Natural killer cell (primary cell): ENCODE measurements at places on chromosomes 6 and 20. TPM values are rescaled to one million over a fixed set of nuclear protein-coding genes. Genes with fewer than 3 reads are reported as not detected.

SCGN gene
- total RNA-seq, result not detected

SH3BGRL2 gene
- total RNA-seq, result 5.8 TPM

CD2AP gene
- 26.3 TPM for total RNA-seq

SLC22A7 gene
- total RNA-seq, result not detected

SRMS gene
- total RNA-seq, result 0.16 TPM

FHL5 gene
- not detected for total RNA-seq

WFDC2 gene
- not detected for total RNA-seq

CCN6 gene
- not detected for total RNA-seq

PLN gene
- not detected for total RNA-seq

ZSCAN23 gene
- not detected for total RNA-seq

TMC2 gene
- total RNA-seq, result not detected

GRCh38 chr6:21899708-21900107, 306.2 kb downstream of the SOX4 start:
- H3K36me3 ChIP-seq, result no peaks in the 10 kb centered on the region
- no peak overlapping the region for H3K4me3 ChIP-seq
- no peaks in the 10 kb centered on the region for H3K4me1 ChIP-seq
- H3K27me3 ChIP-seq, result no peaks in the 10 kb centered on the region
- no peak for DNase-seq

DNA sequence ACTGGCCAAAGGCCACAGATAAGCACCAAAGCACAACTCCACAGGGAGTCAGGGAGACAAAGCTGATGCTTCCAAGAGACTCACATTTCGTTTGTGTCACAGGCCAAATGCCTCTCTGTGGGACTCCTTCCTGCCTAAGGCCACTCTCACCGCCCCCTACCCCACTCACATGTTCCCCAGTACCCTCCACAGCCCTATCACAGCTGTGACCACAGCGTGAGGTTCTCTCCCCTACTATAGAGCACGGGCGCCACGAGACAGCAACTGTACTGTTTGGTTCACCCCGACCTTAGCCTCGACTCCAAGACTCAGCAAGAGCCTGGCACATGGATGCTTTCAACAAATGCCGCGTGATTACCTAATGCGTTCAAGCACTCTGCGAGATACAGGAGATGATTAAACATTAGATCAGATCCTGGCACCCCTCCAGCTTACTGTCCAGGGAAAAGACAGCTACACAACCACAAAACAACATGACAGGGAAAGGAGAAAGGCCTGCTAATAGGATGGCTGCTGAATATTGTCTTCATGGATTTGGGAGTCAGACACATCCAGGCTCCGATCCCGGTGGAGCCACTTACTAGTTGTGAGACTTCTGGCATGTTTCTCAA, 105.5 kb downstream of the AGPAT4 start:
- no peak overlapping the region for H3K27ac ChIP-seq
- H3K27me3 ChIP-seq, result no peaks in the 10 kb centered on the region
- H3K4me3 ChIP-seq, result no peak overlapping the region
- peaks cover 16% of the 10 kb centered on the region for H3K36me3 ChIP-seq

GRCh38 chr6:219641-220198, 72.6 kb upstream of the DUSP22 start:
- no peak overlapping the region for H3K4me3 ChIP-seq
- DNase-seq, result no peak
- H3K36me3 ChIP-seq, result no peaks in the 10 kb centered on the region
- H3K27me3 ChIP-seq, result no peaks in the 10 kb centered on the region
- H3K27ac ChIP-seq, result no peak overlapping the region
- peaks cover 40% of the 10 kb centered on the region for H3K4me1 ChIP-seq

DNA sequence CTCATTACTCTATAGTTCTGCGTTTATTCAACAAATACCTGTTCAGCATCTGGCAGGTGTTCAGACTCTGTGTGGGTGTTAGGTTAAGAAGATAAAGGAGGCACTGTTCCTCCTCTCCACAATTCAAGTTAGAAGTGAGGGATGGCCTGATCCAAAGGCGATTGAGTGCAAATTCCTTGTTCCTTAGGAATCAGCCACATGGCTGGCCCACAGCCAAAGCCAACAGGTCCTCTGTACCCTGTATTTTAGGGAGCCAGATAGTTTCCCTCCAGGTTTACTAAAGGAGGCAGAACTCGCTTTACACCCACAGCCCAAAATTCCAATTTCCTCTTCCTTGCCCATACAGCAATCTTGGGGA, 5.0 kb upstream of the CD40 start:
- H3K27ac ChIP-seq, result no peak overlapping the region
- no peaks in the 10 kb centered on the region for H3K36me3 ChIP-seq
- no peaks in the 10 kb centered on the region for H3K27me3 ChIP-seq

DNA sequence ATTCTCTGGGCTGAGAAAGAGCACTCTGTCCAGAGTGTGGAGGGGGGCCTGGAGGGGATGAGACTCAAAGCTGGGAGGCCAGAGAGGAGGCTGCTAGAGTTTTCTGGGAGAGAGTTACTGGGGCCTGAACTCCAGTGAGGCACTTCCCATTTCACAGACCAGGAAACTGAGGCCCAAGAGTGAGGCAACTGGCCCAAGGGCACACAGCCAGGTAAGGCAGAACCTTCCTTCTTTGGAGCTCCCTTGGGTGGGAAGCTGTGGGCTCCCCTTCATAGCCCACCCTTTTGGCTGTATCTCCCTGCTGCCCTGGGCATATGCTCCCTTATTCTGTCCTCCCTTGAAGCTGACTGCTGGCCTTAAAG, 34.4 kb downstream of the ANGPT4 start:
- no peak for DNase-seq
- H3K36me3 ChIP-seq, result no peaks in the 10 kb centered on the region
- H3K4me3 ChIP-seq, result no peak overlapping the region

GRCh38 chr6:27720607-27721580, 191.3 kb downstream of the OR2B2 start:
- DNase-seq, result no peak
- H3K4me3 ChIP-seq, result no peak overlapping the region
- H3K27me3 ChIP-seq, result peaks cover 21% of the 10 kb centered on the region
- no peaks in the 10 kb centered on the region for H3K4me1 ChIP-seq

- no peak overlapping the region for H3K27ac ChIP-seq
- DNase-seq, result no peak
- H3K4me3 ChIP-seq, result no peak overlapping the region
- no peaks in the 10 kb centered on the region for H3K36me3 ChIP-seq
- H3K27me3 ChIP-seq, result no peaks in the 10 kb centered on the region
Measured at GRCh38 chr6:156729248-156729647, 47.9 kb upstream of the ARID1B start.

- H3K4me1 ChIP-seq, result no peaks in the 10 kb centered on the region
- H3K27ac ChIP-seq, result no peak overlapping the region
- H3K4me3 ChIP-seq, result no peak overlapping the region
- H3K36me3 ChIP-seq, result no peaks in the 10 kb centered on the region
- DNase-seq, result no peak
Measured at GRCh38 chr20:8447262-8448120, 315.4 kb downstream of the PLCB1 start.

DNA sequence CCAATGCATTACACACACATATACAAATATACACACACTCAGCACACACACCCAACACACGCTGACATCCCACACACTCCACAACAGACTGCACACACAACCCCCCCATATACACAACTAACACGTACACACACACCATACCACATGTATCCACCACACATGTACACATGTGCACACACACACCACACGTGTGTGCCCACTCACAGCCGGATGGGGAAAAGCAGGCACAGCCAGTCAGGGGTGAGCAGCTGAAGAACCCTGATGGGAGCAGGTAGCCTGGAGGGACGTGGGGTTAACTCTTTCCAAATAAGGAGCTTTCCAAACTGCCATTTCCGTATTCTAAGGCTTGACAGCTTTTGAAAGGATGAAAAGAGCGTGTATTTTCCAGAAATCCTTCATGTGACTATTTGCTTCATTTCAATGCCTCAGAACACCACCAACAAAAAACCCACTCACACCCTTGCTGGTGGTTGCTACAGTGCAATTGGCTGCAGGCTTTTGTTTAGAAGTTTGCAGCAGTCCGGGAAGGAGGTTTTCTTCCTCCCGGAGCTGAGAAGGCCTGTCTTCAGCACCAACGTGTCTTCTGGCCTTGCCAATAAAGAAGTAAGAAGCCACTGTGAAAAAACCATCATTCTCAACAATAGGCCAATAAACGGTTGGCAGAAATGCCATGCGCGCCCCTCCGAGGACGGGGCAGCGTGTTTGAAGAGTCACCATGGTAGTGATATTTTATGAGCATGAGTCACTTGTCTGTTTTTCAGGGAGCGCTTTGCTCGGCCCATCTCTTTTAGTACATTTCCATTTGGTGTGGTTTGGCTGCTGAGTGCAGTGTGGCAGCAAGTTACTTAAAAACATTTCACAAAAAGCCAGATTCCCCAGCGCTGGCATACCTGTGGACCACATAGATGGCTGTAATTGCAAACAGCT, 131.3 kb upstream of the GMDS start:
- no peaks in the 10 kb centered on the region for H3K4me1 ChIP-seq
- no peaks in the 10 kb centered on the region for H3K27me3 ChIP-seq
- no peak for DNase-seq
- no peak overlapping the region for H3K4me3 ChIP-seq
- no peaks in the 10 kb centered on the region for H3K36me3 ChIP-seq

GRCh38 chr6:2976571-2977085, 5.3 kb upstream of the SERPINB6 start:
- H3K27me3 ChIP-seq, result no peaks in the 10 kb centered on the region
- no peaks in the 10 kb centered on the region for H3K36me3 ChIP-seq
- no peak for DNase-seq
- peaks cover 18% of the 10 kb centered on the region for H3K4me1 ChIP-seq
- no peak overlapping the region for H3K27ac ChIP-seq

DNA sequence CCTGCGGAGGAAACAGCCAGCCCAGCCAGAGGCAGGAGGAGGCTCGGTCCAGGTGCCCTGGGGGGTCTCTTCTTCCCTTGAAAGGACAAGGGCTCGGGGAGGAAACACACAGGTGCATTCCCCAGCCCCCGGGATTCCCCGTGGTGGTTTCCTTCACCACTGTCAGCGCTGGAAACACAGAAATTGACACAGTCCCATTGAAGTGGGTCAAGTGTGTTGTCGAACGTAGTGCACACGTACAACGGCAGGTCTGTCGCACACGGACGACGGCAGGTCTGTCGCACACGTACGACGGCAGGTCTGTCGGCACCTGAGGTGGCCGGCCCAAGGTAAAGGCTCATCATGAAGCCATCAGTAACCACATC, 80.9 kb downstream of the DLL1 start:
- no peak overlapping the region for H3K4me3 ChIP-seq
- H3K36me3 ChIP-seq, result no peaks in the 10 kb centered on the region
- peak; percentile 34 for DNase-seq
- H3K27ac ChIP-seq, result no peak overlapping the region

- H3K27me3 ChIP-seq, result no peaks in the 10 kb centered on the region
- H3K36me3 ChIP-seq, result peaks cover 70% of the 10 kb centered on the region
- no peak for DNase-seq
- H3K4me3 ChIP-seq, result no peak overlapping the region
- H3K27ac ChIP-seq, result no peak overlapping the region
Measured at GRCh38 chr20:59217173-59217572, 53.6 kb downstream of the ZNF831 start.

- H3K4me1 ChIP-seq, result no peaks in the 10 kb centered on the region
- H3K27me3 ChIP-seq, result no peaks in the 10 kb centered on the region
- H3K36me3 ChIP-seq, result no peaks in the 10 kb centered on the region
- H3K4me3 ChIP-seq, result no peak overlapping the region
- H3K27ac ChIP-seq, result no peak overlapping the region
Measured at GRCh38 chr6:131107151-131107550, 28.1 kb upstream of the AKAP7 start.

DNA sequence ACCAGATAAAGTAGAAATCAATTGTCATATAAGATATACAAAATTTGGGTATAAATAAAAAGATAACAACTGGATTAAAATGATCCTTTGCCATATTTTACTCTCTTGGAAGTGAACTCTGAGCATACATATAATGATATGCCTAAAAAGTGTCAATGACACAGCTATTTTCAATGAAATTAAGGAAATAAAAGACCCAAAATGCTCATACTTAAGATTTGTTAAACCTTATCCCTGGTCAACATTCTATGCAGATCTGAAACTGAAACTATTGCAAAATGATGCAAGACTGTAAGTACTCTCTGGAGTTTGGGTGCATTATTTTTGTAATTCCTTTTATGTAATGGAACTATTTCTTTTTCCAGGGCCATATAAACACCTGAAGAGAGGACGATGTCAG, 119.0 kb upstream of the SGK1 start:
- no peaks in the 10 kb centered on the region for H3K27me3 ChIP-seq
- no peak overlapping the region for H3K4me3 ChIP-seq
- DNase-seq, result no peak
- H3K27ac ChIP-seq, result peak overlapping the region; percentile 35
- no peaks in the 10 kb centered on the region for H3K36me3 ChIP-seq

- H3K4me3 ChIP-seq, result no peak overlapping the region
- H3K36me3 ChIP-seq, result no peaks in the 10 kb centered on the region
- no peak for DNase-seq
- no peak overlapping the region for H3K27ac ChIP-seq
- no peaks in the 10 kb centered on the region for H3K27me3 ChIP-seq
Measured at GRCh38 chr20:62736026-62736406, 27.4 kb downstream of the NTSR1 start.

DNA sequence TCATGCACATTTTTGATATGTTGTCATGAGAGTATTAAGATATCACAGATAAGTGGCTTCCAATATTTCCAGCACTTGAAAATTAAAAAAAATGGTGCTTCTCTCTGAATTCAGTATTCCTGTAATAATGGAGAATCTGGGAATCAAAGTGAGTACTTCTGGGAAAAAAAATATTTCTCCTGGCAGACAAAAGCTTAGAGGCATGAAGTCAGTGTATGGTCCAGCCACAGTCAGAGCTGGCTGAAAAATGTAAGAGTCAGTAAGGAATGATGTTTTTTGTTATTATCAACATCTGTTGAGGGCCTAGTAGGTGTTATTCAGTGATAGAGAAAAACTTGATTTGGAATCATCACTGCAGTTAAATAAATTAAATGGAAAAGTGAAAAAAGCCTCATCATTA, 3.2 kb upstream of the RFPL4B start:
- no peak overlapping the region for H3K27ac ChIP-seq
- H3K27me3 ChIP-seq, result peaks cover 2% of the 10 kb centered on the region
- H3K36me3 ChIP-seq, result no peaks in the 10 kb centered on the region

DNA sequence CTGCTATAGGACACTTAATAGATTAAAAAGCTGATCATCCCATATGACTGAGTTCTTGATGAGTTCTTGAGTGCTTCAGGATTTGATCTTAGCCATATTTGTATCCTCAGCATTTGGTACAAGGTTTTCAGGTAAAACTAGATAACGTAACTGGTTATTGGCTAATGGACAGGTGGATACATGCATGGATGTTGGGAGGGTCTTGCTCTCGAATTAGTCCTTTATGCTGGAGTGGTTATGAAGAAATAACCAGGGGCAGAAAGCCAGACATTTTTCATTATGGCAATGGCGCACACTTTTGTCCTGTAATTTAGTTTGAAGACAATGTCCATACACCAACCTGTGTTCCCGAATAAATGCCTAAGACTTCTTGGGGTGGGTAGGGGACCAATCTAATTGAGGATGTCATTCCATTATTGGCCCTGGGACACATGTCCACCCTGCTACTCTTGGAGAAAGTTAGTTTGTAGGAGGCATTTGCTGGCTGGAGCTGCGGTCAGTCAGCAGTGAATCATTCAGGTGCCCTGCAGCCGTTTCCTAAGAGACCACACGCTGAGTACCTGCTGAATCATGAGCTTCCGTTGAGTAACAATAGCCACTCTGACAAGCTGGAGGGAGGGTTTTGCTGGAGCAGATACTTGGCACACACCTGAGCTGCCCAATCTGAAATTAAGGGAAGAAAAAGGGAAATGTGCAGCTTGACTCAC, 194.4 kb downstream of the FOXA2 start:
- H3K4me1 ChIP-seq, result no peaks in the 10 kb centered on the region
- H3K27ac ChIP-seq, result no peak overlapping the region
- no peak overlapping the region for H3K4me3 ChIP-seq
